ENCODE measurements at places on chromosomes 7 and 10. TPM values are rescaled to one million over a fixed set of nuclear protein-coding genes. Genes with fewer than 3 reads are reported as not detected.

The DPYSL4 gene
- 6.9 TPM for total RNA-seq

The NUTM2B gene
- total RNA-seq: under 0.01 TPM

The CTAGE15 gene
- total RNA-seq: not detected

The SMKR1 gene
- total RNA-seq: 1.0 TPM

The CALML3 gene
- total RNA-seq: not detected

The ITGA8 gene
- not detected for total RNA-seq
